ENCODE measurements at places on chromosomes 5 and 9. TPM values are rescaled to one million over a fixed set of nuclear protein-coding genes. Genes with fewer than 3 reads are reported as not detected.

DNA sequence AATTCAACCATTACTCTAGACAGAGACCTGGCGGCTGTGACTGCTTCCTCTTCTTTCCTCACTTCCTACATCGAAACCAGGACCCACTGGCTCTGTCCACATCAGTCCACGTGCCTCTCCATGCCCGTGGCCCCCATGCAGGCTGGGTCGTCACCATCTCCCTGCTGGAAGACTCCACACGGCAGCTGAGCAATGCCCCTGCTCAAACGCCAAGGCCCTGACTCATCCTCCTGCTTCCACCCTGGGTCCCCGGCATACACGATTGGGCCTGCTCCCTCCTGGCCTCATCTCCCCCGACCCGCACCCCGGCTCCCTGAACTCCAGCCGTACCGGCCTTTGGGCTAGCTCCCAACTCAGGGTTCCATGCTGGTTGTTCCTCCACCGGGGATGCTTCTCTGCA is 67.2 kb upstream of the IER5L start:
- H3K27me3 ChIP-seq = peaks cover 14% of the 10 kb centered on the region
- no peak overlapping the region for H3K4me3 ChIP-seq
- H3K4me1 ChIP-seq = no peaks in the 10 kb centered on the region

The STING1 gene
- 213 TPM for total RNA-seq

- H3K27ac ChIP-seq = no peak overlapping the region
- no peak for DNase-seq
- H3K36me3 ChIP-seq = no peaks in the 10 kb centered on the region
- no peak overlapping the region for H3K4me3 ChIP-seq
- H3K4me1 ChIP-seq = no peaks in the 10 kb centered on the region
Observed at GRCh38 chr5:17255471-17256021, 38.1 kb downstream of the BASP1 start.

GRCh38 chr5:1137567-1138444 is 25.9 kb upstream of the SLC12A7 start:
- H3K27ac ChIP-seq = no peak overlapping the region
- peaks cover 10% of the 10 kb centered on the region for H3K27me3 ChIP-seq
- DNase-seq = no peak
- no peaks in the 10 kb centered on the region for H3K36me3 ChIP-seq

DNA sequence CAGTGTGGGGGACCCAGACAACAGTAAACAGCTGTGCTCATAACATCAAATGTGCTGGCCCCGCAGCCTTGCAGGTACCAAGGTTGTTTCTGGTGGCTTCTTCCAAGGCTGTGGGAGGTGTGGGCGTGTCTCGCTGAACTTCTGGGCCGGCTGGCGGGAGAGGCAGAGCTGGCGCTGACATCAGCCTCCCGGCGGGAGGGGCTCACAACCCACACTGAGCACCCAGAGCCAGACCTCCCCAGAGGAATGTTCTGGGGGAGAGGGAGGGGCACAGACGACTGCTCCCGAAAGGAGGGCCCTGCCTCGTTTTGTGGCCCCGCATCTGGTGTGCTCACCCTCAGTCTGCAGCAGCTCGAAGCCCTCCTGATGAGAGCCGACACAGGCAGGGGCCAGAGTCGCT is 6.9 kb upstream of the SLC12A7 start:
- no peaks in the 10 kb centered on the region for H3K36me3 ChIP-seq
- no peaks in the 10 kb centered on the region for H3K4me1 ChIP-seq
- peaks cover 12% of the 10 kb centered on the region for H3K27me3 ChIP-seq
- no peak overlapping the region for H3K4me3 ChIP-seq
- H3K27ac ChIP-seq = no peak overlapping the region

The MAP1B gene
- total RNA-seq = not detected

DNA sequence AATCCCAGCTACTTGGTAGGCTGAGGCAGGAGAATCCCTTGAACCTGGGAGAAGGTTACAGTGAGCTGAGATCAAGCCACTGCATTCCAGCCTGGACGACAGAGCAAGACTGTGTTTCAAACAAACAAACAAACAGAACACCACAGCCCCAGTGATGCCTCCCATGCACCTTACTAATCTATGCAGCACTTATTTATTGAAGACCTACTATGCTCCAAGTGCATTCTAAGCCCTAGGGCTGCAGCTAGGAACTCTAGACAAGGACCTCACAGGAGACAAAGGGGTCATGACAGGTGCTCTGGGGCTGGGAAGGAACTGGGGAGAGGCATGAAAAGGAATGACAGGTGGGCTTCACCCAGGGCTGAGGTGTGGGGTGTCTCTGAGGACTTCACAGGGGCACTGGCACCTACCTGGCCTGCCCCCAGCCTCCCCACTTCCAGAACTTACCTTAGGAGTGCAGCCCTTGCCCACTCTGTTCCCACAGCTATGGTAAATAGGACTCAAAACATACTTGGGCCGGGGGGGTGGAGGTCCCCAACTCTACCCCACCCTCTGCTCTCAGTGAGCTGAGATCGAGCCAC is 69.4 kb downstream of the C9orf50 start:
- H3K36me3 ChIP-seq = peaks cover 3% of the 10 kb centered on the region
- peaks cover 11% of the 10 kb centered on the region for H3K4me1 ChIP-seq
- no peak overlapping the region for H3K27ac ChIP-seq
- H3K4me3 ChIP-seq = no peak overlapping the region

GRCh38 chr5:7517006-7517405 is 121.1 kb downstream of the ADCY2 start:
- no peak overlapping the region for H3K27ac ChIP-seq
- H3K4me3 ChIP-seq = no peak overlapping the region
- H3K4me1 ChIP-seq = no peaks in the 10 kb centered on the region
- H3K27me3 ChIP-seq = no peaks in the 10 kb centered on the region
- DNase-seq = no peak

GRCh38 chr5:1367149-1367548 is 22.2 kb upstream of the CLPTM1L start:
- H3K27ac ChIP-seq = no peak overlapping the region
- no peaks in the 10 kb centered on the region for H3K4me1 ChIP-seq
- H3K27me3 ChIP-seq = peaks cover 6% of the 10 kb centered on the region
- H3K4me3 ChIP-seq = no peak overlapping the region
- no peak for DNase-seq

GRCh38 chr9:110932863-110933262 is 105.4 kb downstream of the LPAR1 start:
- H3K27me3 ChIP-seq = no peaks in the 10 kb centered on the region
- no peak overlapping the region for H3K4me3 ChIP-seq
- H3K27ac ChIP-seq = no peak overlapping the region
- H3K4me1 ChIP-seq = peaks cover 4% of the 10 kb centered on the region
- no peaks in the 10 kb centered on the region for H3K36me3 ChIP-seq
- no peak for DNase-seq

DNA sequence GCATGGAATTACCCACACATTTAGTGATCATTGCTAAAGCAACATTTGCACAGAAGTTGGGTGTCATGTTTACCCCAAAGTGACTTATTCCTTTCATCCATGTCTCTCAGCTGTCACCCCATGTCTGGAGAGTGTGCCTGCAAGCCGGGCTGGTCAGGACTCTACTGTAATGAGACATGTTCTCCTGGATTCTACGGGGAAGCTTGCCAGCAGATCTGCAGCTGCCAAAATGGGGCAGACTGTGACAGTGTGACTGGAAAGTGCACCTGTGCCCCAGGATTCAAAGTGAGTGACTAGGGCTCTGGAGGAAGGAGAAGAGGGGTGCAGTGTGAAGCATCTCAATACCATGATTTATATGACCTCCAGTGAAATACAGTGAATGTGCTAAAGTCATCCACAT is 99.9 kb upstream of the PRRC1 start:
- H3K36me3 ChIP-seq = no peaks in the 10 kb centered on the region
- no peak for DNase-seq
- H3K27ac ChIP-seq = no peak overlapping the region
- H3K4me1 ChIP-seq = no peaks in the 10 kb centered on the region
- H3K27me3 ChIP-seq = peaks cover 6% of the 10 kb centered on the region
- no peak overlapping the region for H3K4me3 ChIP-seq

GRCh38 chr5:168660691-168661090 is 81.5 kb upstream of the PANK3 start:
- H3K36me3 ChIP-seq = no peaks in the 10 kb centered on the region
- H3K4me3 ChIP-seq = no peak overlapping the region
- no peak for DNase-seq

- H3K4me1 ChIP-seq = peaks cover 30% of the 10 kb centered on the region
- H3K27me3 ChIP-seq = no peaks in the 10 kb centered on the region
- DNase-seq = no peak
Observed at GRCh38 chr5:40618926-40619325, 60.8 kb upstream of the PTGER4 start.

- H3K36me3 ChIP-seq = no peaks in the 10 kb centered on the region
- no peak overlapping the region for H3K4me3 ChIP-seq
- DNase-seq = no peak
- peaks cover 5% of the 10 kb centered on the region for H3K27me3 ChIP-seq
- H3K27ac ChIP-seq = no peak overlapping the region
Observed at GRCh38 chr9:84807870-84808390, 138.4 kb downstream of the NTRK2 start.

GRCh38 chr9:95130484-95130883 is 187.0 kb downstream of the FANCC start:
- peaks cover 7% of the 10 kb centered on the region for H3K4me1 ChIP-seq
- no peak overlapping the region for H3K4me3 ChIP-seq
- H3K27me3 ChIP-seq = no peaks in the 10 kb centered on the region
- H3K27ac ChIP-seq = no peak overlapping the region

- H3K36me3 ChIP-seq = no peaks in the 10 kb centered on the region
- peaks cover 20% of the 10 kb centered on the region for H3K27me3 ChIP-seq
- H3K4me3 ChIP-seq = no peak overlapping the region
- H3K4me1 ChIP-seq = no peaks in the 10 kb centered on the region
- no peak for DNase-seq
- no peak overlapping the region for H3K27ac ChIP-seq
Observed at GRCh38 chr5:62144401-62145022, 161.5 kb upstream of the KIF2A start.

The EIF4E1B gene
- not detected for total RNA-seq

GRCh38 chr9:123391233-123391632 is 35.2 kb downstream of the CRB2 start:
- H3K4me1 ChIP-seq = no peaks in the 10 kb centered on the region
- H3K4me3 ChIP-seq = no peak overlapping the region
- H3K27ac ChIP-seq = no peak overlapping the region

DNA sequence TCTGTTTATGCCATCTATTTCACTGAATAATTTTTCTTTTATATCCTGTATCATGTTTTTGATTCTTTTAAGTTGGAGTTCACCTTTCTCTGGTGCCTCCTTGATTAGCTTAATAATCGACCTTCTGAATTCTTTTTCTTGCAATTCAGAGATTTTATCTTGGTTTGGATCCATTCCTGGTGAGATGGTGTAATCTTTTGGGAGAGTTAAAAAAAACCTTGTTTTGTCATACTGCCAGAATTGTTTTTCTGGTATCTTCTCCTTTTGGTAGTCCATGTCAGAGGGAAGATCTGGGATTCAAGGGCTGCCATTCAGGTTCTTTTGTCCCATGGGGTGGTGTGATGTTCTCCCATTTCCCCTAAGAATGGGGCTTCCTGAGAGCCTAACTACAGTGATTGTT is 800.8 kb upstream of the TYRP1 start:
- no peaks in the 10 kb centered on the region for H3K4me1 ChIP-seq
- no peak overlapping the region for H3K27ac ChIP-seq
- no peak for DNase-seq
- no peak overlapping the region for H3K4me3 ChIP-seq
- no peaks in the 10 kb centered on the region for H3K36me3 ChIP-seq

- no peak overlapping the region for H3K4me3 ChIP-seq
- peak overlapping the region; percentile 49 for H3K27ac ChIP-seq
Observed at GRCh38 chr5:173015598-173016455, 32.3 kb downstream of the ATP6V0E1 start.

The S100Z gene
- 1.5 TPM for total RNA-seq

- H3K4me3 ChIP-seq = no peak overlapping the region
- H3K4me1 ChIP-seq = no peaks in the 10 kb centered on the region
- no peak overlapping the region for H3K27ac ChIP-seq
- H3K36me3 ChIP-seq = peaks cover 12% of the 10 kb centered on the region
Observed at GRCh38 chr5:93593476-93594131, 10.6 kb downstream of the NR2F1 start.

GRCh38 chr5:172686539-172687390 is 45.7 kb downstream of the NEURL1B start:
- H3K27ac ChIP-seq = no peak overlapping the region
- H3K27me3 ChIP-seq = peaks cover 6% of the 10 kb centered on the region
- no peak overlapping the region for H3K4me3 ChIP-seq
- DNase-seq = no peak

The UBE2QL1 gene
- 0.73 TPM for total RNA-seq

DNA sequence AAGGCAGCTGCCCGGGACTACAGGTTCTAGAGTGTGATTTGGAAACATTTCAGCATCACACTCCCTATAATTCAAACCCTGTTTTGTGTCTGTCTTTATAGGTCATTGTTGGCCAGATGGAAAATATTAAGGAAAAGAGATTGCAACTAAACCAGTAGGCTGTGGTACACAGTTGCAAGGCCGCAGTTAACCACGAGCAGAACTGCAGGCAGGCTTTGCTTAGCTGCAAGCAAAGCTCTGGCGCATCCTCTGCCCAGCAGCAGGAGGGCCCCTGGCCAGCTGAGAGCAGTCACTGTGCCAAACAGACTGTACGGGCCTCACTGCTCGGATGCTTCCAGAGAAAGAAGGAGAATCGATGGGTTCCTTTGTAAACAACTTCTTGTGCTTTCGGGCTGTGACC is 204.5 kb downstream of the DENND1A start:
- H3K4me3 ChIP-seq = no peak overlapping the region
- no peak for DNase-seq

- H3K36me3 ChIP-seq = no peaks in the 10 kb centered on the region
- peaks cover 3% of the 10 kb centered on the region for H3K27me3 ChIP-seq
Observed at GRCh38 chr5:72673623-72674022, 142.8 kb upstream of the TNPO1 start.

- no peak for DNase-seq
- no peaks in the 10 kb centered on the region for H3K27me3 ChIP-seq
- no peak overlapping the region for H3K4me3 ChIP-seq
Observed at GRCh38 chr9:123493627-123494026, 137.6 kb downstream of the CRB2 start.

The CARD6 gene
- total RNA-seq = 2.3 TPM

DNA sequence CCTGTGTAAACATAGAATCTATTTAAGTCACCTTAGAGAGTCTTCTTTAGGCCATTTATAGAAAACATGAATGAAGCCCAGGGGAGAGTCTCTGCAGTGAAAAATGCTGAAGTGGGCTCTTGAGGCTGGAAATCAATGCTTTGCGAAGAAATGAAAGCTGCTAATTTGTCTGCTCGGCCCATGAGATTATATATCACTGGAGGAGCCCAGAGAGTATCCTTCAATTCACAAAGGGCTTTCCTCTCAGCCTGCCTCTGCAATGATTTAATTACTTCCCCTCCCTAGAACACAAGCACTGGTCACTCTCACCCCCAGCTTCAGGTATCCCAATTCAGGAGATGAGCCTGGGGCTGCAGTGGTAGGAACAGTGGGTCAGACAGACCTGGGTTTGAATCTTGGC is 8.2 kb upstream of the DRD1 start:
- peaks cover 3% of the 10 kb centered on the region for H3K4me1 ChIP-seq
- DNase-seq = no peak
- peaks cover 45% of the 10 kb centered on the region for H3K27me3 ChIP-seq
- H3K4me3 ChIP-seq = no peak overlapping the region
